ENCODE measurements at places on chromosomes 12 and 14.
A peak's percentile ranks its signal among the peaks of the same experiment; 100 is the strongest.

GRCh38 chr14:83894568-83894967 lies 1635.4 kb upstream of the FLRT2 start:
- DNase-seq, result no peak

GRCh38 chr14:88188745-88189416 lies 134.2 kb downstream of the KCNK10 start:
- DNase-seq, result no peak

- DNase-seq, result no peak
Observed at GRCh38 chr12:49537752-49538509, 899 bp upstream of the KCNH3 start.

DNA sequence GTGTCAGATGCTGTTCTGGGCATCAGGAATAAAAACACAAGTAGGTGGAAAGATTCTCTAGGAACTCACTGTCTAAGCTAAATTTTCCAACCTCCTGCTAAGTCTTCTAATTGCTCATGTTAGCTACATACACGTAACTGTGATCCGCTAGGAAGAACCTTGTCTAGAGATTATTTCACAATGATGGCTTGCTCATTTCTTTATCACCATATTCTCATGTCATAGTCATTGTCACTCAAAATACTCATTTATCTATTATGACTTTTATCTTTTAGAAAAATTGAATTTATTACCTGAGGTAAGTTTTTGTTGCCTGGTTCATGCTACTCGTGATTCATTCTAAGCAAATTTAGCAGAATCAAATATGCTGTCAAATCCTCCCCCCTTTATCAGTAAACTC lies 1402.4 kb upstream of the FLRT2 start:
- no peak for DNase-seq

- no peak for DNase-seq
Observed at GRCh38 chr12:29035112-29035511, 114.0 kb upstream of the FAR2 start.

DNA sequence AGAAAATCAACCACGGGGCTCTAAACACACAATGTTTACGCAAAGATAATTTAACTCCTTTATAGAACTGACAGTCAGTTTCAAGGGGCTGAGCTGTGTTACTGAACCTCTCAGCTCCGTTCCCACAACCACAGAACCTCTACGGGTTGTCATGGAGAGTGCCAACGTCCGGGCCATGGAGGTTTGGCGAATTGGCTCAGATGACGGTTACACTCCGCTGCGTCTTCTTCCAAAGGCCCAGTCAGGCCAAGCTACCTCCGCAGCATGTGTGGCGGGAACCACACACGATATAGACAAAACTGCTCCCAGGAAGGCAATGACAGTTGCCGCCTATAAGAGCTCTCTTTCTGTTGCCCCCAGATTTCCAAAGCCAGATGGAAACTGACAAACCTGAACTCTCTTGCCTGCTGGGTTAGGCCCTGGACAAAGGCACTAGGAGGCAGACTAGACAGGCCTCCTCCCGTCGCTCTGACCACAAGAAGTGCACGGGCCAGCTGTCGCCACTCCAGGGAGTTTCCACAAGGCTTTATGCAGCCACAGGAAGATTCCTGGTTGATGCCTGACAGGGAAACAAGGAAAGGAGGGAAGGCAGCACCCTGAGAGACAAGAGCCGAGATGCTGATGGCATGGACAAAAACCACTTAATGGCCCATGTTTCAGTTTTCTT lies 30.3 kb downstream of the CCDC88C start:
- no peak for DNase-seq

GRCh38 chr12:52976574-52977071 lies 27.7 kb downstream of the KRT18 start:
- no peak for DNase-seq

GRCh38 chr12:91722072-91722471 lies 423.6 kb downstream of the BTG1 start:
- no peak for DNase-seq

GRCh38 chr14:99286761-99287160 lies 14.8 kb upstream of the BCL11B start:
- DNase-seq, result no peak

DNA sequence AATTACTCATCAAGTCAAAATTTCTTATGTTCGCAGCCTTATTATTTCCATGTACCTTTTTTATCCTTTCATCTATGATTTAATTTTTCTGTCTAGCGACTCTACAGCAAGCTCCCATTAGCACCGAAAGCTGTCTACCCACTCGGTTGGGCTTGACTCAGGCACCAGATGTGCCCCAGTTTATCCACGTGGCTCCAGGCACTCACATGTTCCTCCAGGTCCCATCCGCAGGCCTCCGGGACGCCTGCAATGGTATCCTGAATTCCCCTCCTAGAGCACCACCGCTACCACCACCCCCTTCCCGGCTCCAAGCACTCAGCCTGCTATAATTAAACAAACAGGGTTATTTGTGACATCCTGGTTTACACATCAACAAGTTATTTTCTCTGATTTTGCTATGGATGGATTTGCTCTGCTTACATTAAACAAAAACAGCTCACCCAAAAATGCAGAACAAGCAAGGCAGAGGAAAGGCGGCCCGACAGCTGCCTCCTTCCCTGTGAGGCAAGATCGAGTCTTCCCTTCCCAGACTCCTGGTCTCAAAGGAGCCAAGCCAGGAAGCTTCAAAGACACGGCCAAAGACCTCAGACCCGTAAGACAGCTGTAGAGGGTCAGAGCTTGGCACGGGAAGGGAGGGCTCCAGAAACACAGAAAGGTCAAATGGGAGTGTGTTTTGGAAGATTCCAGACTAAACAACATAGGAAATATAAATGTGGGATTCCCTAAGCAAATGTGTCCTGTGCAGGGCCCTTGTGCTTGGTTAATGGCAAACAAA lies 253.8 kb downstream of the TTC8 start:
- DNase-seq, result no peak

GRCh38 chr12:69905801-69906200 lies 80.8 kb downstream of the MYRFL start:
- DNase-seq, result no peak

- DNase-seq, result no peak
Observed at GRCh38 chr14:81295958-81296923, 75.5 kb upstream of the GTF2A1 start.

GRCh38 chr12:94650143-94651056 lies at the start of gene TMCC3:
Gene TMCC3, minus strand, starts transcription at chr12:94650557. Its CDS starts 127 bp downstream, at chr12:94650430.
- no peak for DNase-seq

GRCh38 chr14:96069421-96069820 lies 30.3 kb downstream of the C14orf132 start:
- DNase-seq, result no peak

DNA sequence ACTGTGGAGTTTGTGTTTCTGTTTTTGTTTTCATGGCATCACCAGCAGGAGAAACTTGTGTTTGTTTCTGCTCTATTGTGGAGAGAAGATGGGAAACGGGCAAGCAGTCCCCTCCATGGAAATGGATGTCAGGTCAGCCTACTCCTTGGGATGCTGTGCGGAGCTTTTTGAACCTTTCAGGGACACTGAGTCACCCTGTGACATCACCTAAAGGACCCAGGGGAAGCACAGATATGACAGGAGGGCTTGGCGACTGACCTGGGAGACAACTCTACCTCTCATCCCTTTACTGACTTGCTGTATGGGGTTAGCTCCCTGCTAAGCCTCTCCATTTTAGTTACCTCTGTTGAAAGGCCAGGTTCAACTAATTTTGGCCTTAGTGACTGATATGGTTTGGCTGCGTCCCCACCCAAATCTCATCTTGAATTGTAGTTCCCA lies 706.9 kb upstream of the TMEM132C start:
- DNase-seq, result no peak

DNA sequence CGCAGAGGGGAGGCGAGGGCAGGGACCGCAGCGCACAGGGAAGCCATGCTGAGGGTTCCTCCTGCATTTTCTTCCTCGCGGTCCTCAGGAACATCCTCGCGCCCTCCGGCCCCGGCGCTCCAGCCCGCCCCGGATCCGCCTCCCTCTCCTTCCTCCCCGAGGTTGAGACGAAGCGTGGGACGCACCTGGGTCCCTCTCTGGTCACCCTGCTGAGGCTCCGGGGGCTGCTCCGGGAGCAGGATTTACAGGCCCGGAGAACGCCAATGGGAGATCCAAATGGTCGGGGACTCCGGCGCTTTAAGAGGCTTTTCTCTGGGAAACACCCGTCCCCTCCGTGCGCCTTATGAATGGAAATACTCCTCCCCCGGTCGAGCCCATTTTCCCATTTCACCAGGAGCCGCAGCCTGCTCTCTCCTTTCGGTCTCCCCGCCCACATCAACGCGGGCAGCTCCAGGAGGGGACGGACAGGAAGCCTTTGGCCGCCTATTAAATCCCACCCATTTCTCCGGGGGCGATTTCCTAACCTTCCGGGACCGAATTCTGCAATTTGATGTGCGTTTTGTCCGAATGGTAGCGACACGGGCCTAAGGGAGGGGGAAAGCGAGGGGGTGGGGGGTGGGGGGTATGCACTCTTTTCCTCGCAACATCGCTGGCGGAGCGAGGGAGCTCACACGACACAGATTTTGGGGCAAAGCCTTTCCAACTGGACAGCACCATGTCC lies at the start of gene UNC79:
Gene UNC79 (plus strand): TSS at position 625 of the 721 bp plus-strand sequence. CDS start 91 bp downstream, at position 716.
- DNase-seq, result peak; percentile 66

- DNase-seq, result no peak
Observed at GRCh38 chr14:76396714-76397187, 20.8 kb downstream of the ESRRB start.

GRCh38 chr14:69214393-69214792 lies 23.1 kb downstream of the EXD2 start:
- DNase-seq, result no peak

GRCh38 chr14:58941629-58942028 lies 246.8 kb upstream of the DAAM1 start:
- DNase-seq, result no peak

DNA sequence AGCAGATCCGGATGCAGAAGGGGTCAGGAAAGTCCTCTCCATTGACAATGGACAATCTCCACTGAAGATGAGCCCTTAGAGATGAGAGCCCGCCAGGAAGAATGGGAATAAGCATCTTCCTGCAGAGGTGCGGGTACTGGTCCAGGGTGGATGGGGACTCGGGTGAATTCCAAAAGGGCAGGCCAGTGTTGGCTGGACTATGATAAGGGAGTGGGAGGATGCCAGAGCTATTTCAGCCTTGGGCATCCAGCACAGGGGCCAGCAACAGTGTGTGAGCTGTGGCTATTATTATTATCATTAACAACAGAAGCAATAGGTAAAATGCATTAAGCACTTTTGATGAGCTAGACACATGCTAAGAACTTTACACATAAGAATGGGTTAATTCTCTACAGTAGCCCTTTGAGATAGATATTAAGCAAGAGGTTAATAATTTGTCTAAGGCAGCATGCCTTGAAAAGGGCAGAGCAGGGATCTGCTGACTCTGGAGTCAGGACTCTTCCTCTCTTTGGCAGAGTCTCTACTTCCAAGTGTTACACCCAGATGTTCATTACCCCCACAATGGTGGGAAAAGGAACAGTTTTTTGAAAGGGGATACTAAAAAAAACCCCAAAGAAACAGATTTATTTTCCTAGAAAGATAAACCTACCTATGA lies 55.2 kb downstream of the PRICKLE1 start:
- DNase-seq, result no peak

DNA sequence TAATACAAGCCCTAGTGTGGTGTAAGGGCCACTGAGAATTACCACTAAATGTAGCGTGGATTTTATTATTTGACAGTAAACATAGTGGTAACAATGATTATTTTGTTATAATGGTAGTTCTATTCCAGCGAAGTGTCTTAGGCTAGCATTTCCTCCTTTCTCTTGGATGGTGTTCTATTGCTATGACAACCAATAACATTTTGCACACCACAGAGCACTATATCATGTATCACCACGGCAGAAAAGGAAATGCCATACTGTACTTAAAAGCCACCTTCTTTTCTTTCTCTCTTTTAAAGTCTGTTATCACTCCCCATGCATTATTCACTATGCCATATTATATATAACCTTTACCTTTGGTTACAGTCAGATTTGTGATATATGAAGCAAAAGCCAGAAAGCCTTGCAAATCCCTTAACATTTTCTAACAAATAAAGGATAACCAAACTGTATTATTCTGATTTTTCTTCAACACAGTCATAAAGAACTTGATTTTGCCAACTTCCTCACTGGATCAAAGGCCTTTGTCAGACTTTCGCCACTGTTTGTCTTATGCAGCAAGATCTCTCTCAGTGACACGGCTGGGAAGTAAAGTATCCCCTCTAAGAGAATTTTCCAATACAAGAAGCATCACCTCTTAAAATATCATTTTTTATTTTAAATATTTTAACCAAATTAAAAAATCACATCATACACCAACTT lies 195.8 kb downstream of the FOXN3 start:
- DNase-seq, result no peak

DNA sequence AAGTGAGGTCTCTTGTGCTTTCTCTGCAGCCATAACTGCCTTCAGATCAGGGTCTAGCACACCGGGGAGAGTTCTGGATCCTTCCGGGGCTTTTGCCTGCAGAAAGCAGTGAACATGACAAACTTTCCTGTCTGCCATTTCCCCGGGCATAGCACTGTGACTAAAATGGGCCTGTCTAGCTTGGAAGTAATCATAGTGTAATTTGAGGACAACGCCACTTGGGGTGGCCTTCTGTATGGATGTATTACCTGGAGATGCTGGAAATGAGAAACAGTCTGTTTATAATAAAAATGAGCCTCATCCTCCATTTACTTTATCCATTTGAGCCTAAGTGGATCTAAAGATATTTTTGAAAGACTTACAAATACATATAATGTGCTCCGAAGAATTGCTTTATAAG lies 453.7 kb downstream of the VRK1 start:
- DNase-seq, result no peak

GRCh38 chr12:53185582-53186153 lies 4.9 kb upstream of the CSAD start:
- no peak for DNase-seq

DNA sequence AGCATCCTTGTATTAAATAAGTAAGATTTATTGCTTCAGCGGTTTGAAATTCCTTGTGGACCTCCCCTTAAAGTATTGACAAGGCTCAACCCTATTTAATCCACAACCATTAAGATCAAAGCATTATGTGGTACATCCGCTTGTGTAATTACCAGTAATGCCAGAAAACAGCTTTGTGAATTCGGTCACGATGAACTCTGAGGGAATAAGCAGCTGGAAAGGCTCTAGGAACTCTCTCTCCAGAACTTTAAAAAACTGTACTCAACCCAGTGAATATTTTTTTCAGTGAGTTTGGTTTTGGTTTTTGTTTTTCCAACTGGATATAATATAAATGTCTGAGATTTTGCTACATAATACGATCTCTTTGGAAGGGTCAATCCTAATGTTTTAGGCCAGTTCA lies 49.3 kb upstream of the DIO2 start:
- no peak for DNase-seq

GRCh38 chr12:75937486-75937885 lies 94.1 kb downstream of the PHLDA1 start:
- DNase-seq, result no peak

- no peak for DNase-seq
Observed at GRCh38 chr12:11749943-11750690, 100.6 kb downstream of the ETV6 start.

All from NCI-H1930 (cell line).